ENCODE measurements at places on chromosomes 5 and 9.

DNA sequence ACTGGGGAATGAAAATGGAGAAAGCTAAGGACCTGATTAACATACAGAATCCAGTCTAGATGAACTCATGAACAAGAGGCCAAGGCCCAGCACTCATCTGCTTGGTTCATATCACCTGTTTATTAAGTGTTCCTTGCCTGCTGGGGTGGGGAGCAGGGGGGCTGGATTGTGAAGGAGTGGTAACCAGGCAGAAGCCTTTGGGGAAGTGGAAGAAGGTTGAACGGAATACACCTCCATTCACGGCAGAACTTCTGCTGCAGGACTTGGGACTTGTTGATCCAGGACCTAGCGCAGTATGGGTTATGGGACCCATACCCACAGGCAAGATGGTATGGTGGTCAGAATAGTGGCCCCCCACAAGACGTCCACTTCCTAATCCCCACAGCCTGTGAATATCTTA, 8.8 kb upstream of the SEPTIN8 start:
- no peak for DNase-seq

GRCh38 chr5:140806834-140807775, at the start of gene PCDHA4:
Gene PCDHA4 (plus strand): TSS chr5:140807068.
- peak; percentile 18 for DNase-seq

GRCh38 chr5:27403243-27403882, 365.0 kb upstream of the CDH9 start:
- peak; percentile 65 for DNase-seq

DNA sequence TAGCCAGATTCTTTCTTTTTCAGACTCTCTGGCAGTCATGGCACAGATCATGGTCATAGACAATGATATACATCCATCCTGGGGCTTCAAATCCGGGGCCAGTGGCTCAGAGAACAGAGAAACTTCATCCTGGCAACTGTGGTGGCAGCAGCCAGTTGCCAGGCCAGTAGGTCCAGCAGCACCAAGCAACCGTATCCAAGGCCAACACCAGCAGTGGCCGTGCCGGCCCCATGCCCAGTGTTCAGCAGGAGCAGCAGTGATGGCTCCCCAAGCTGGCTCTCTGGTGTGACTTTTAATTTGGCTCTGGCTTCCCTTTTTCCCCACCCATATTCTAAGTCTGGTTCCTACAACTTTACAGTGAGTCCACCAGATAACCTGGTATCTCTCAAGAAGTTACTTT, 300.5 kb downstream of the DEPDC1B start:
- no peak for DNase-seq

- no peak for DNase-seq
These were observed 24.1 kb upstream of the PTGS1 start for GRCh38 chr9:122346478-122347347.

- DNase-seq, result peak; percentile 43
These were observed 108.6 kb downstream of the PHF2 start for GRCh38 chr9:93684806-93685543.

GRCh38 chr9:125888211-125888610, 141.0 kb downstream of the PBX3 start:
- DNase-seq, result no peak

DNA sequence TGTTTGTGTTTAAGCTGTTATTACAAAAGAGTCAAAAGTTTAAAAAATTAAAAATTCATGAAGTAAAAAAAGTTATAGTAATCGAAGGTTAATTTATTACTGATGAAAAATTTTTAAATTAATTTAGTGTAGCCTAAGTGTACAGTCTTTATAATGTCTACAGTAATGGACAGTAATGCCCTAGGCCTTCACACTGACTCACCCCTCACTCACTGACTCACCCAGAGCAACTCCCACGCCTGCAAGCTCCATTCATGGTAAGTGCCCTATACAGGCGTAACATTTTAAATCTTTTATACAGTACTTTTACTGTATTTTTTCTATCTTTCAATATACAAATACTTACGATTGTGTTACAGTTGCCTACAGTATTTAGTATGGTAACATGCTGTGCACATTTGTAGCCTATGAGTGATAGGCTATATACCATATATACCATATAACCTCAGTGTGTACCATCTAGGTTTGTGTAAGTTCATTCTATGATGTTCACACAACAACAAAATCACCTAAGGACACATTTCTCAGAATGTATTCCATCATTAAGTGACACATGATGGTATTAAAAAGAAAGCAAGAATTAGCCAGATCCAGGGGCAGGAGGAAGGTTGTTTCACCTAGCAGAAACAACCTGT, 40.1 kb downstream of the DCAF10 start:
- DNase-seq, result peak; percentile 81

DNA sequence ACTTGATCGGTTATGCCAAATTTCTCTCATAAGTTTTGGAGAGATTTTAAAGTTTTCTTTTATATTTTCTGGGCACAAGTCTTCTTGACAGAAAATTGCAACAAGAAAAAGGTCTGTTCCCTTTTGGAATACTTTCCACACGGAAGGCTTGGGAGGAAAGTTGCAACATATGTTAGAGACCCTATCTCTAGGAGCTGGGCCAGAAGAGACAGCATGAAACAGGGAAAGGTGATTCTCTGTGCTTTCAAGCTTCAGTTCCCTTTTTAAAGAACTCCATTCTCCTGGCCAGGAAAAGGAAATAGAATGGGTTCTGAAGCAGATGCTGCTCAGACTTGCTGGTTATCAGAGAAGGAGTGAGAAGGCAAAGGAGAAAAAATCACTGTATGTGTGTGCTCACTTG, 368.3 kb downstream of the SPATA31D1 start:
- no peak for DNase-seq

DNA sequence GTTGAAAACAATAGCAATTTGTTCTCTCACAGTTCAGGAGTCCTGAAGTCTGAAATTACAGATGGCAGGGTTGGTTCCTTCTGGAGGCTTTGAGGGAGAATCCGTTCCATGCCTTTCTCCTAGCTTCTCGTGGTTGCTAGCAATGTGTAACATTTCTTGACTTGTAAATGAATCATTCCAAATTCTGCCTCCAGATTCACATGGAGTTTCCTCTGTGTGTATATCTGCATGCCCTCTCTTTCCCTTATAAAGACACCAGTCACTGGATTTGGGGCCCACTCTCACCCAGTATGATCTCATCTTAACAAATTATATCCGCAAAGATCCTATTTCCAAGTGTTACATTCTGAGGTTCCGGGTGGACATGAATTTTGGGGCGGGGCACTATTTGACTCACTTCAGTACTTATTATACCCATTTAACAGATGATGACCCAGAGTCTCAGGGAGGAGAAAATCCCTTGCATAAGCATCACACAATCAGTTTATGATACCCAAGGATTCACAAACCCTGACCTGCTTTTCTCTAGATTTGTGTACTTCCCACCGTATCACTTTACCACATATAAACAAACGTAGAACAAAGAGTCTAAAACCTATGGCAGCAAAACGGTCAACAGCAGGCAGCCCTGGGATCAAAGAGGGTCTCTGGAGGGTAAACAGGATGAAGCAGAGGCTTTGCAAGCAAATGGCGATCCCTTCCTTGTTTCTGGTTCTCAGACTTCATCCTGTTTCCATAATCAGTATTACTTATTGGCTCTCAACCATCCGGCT, 93.7 kb downstream of the C9orf152 start:
- DNase-seq, result peak; percentile 53

DNA sequence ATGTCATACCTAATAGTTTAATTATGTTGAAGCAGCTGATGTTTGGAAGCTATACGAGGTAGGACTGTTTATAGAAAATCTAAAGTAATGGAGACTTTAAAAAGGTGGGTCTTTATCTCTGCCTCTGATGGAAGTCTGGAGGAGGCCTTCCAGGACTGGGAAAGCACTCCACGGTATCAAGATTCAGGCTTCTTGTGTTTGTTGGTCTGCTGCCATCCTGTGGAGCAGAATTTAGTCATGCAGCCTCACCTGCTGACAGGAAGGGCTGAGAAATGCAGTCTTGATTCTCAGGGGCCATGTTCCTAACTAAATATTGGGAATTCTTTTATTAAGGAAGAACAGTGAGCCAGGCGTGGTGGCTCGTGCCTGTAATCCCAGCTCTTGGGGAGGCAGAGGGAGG, 15.9 kb downstream of the SPDL1 start:
- DNase-seq, result no peak

GRCh38 chr5:64744914-64745313, 23.6 kb downstream of the SREK1IP1 start:
- no peak for DNase-seq

- peak; percentile 99 for DNase-seq
These were observed 2.1 kb downstream of the MSANTD3 start for GRCh38 chr9:100428871-100429654.

DNA sequence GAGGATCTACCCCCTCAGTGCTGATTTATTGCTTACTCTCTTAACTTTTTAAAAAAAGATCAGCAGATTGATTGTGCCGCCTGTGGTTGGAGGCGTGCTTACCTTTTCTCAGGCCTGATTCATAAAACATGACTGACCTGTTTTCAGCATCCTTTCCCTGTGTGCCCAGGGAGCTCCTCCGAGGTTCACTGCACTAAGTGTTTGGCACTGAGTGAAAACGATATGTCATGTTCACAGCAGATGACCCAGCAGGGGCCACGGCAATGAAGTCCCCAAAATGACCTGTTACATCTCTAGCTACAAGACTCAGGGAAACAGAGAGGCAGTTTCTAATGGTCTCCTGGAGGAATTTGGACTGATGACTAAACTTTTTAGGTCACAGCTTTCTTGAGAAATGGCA, 69.9 kb downstream of the INSYN2B start:
- no peak for DNase-seq

GRCh38 chr5:2415678-2416077, 335.8 kb downstream of the IRX2 start:
- DNase-seq, result peak; percentile 20

DNA sequence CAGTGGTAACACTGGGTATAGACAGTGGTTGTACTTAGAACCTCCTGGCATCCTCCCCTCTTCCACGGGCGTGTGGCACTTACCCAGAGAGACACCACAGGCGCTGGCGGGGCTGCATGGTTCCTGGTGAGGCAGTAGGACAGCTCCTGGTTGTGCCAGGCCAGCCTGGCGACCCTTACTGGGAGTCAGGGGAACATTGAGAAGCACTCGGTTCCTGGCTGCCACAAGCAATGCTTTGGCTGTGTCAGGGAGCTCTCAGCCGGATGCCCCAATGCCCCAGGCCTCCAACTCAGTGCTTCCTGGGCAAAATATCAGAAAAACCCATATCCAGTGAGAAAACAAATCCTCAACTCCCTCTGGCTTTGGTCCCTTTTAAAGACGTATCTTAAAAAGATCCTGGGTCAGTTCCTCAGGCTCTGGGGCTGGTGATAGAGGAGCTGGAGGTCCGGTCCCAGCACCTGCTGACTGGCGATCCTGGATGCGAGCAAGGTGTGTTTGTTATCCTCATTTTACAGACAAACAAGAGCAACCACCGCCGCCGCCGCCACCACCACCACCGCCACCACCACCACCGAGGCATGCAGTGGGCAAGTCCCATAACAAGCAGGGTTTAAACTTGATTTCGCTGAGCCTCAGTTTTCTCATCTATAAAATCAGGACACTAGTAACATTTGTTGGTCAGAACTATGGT, 4.2 kb downstream of the NKX2-5 start:
- DNase-seq, result no peak

- no peak for DNase-seq
These were observed 898 bp downstream of the CDH10 start for GRCh38 chr5:24643880-24644279.

GRCh38 chr5:5298841-5299541, 123.5 kb upstream of the ICE1 start:
- DNase-seq, result no peak

DNA sequence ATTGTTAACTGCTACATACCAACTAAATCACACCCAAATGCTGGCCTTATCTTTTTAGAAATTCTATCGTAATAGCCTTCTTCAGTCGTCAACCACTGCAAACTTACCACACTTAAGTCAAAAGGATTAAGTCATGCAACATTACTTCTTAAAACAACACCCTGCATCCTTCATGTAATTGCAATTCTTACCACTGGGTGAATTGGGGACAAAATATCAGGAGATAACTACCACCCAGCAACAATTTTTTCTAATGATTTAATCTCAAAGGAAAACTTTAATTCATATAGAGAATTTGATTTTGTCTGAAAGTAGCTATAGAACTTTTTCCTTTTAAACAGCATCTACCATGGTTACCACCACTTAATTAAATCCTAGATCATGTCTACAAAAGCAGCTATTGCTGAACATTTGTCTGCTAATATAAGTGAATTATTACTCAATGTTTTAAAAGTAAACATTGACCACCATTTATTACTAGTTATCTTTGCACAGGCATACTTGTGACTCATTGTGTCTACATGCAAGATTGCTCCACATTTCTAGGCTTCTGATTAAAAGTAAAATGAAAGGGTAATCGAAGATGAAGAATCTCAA, 10.5 kb downstream of the MLLT3 start:
- DNase-seq, result peak; percentile 40

DNA sequence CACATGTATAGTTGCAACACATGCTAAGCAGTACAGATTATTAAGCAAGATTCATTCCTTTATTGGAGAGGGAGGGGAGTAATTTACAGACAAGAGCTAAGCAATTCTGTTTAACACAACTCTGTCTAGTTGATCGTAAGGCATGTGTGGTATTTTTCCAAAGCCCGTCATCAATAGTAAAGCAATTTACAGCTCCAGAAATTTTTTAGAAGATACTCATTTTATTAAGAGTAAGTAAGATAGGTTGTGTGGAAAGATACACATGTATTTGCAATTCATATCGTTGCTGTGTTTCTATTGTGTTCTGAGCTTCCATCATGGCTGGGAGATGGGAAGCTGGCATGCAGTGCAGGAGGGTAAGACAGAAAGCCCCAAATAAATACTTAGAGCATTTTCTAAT, 289.2 kb upstream of the TMEM161B start:
- DNase-seq, result no peak

DNA sequence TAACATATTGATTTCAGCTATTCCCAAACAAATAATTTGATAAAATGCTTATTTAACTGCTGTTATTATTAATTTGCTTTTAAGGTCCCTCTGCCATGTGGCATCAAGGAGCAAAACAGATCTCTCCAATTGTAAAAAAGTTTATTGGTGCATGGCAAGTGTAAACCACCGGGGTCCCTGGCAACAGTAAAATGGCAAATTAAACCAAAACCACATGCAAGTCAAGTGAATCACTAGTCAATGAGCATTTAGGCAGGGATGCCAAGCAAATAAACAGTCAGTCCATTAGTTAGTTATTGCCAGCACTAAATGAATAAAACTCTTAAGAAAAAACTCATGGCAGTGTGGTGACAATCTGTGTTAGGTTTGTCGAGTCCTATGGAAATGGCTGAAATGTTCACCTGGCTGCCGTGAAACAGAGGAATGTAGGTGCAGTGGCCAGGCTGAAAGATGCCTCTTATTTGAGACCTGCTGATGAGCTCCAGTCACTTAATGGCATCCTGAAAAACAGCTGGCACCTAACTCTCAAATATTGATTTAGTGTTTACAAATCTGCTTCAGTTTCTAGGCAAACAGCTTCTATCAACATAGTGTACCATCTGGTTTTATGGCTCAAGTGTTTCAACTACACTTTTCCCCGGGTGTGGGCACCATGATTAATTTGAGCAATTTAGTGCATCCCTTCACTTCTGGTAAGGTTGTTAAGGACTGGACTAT, 296.5 kb upstream of the ITGA1 start:
- DNase-seq, result no peak

- peak; percentile 99 for DNase-seq
These were observed 16.9 kb upstream of the PLCXD3 start for GRCh38 chr5:41527201-41527779.

Measured in HT1080 (cell line).